Bone marrow (tissue), 2 donors: ENCODE measurements at places on chromosomes 16 and 17.

- no peak for DNase-seq
Observed at GRCh38 chr16:23245268-23245667, 56.8 kb upstream of the SCNN1B start.

DNA sequence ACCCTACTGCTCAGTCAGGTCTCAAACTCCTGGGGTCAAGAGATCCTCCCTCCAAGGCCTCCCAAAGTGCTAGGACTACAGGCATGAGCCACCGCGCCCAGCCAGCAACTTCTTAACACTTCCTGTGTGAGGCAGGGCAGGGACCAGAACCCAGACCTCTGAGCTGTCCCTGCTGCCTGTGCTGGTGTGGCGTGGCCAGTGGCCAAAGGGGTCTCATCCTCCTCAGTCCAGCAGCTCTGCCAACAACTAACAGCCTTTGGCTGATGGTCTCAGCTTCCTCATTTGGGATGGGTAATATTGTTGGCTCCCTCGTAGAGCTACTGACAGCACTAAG lies 1.4 kb upstream of the LLGL1 start:
- DNase-seq = no peak

DNA sequence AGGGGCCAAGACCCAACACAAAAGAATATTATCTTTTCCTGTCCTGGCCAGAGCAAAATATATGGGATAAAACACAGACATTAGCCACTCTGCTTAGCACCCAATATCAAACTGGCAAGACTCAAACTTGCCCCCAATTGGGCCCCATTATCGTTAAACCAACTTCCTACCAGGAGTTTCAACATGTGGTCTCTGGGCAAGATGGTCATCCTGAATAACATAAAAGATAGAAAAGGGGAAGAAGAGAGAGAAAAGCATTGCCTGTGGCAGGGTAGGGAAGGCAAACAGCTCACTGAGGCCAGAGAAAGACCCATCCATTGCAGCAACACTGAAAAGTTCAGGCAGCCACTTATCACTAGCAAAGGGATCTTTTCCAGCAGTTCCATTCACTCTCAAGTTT lies 502.1 kb downstream of the KIF2B start:
- DNase-seq = no peak

GRCh38 chr16:9122969-9123368 lies 31.5 kb downstream of the HAPSTR1 start:
- DNase-seq = no peak

- no peak for DNase-seq
Observed at GRCh38 chr17:68897557-68897956, 57.6 kb downstream of the ABCA8 start.

DNA sequence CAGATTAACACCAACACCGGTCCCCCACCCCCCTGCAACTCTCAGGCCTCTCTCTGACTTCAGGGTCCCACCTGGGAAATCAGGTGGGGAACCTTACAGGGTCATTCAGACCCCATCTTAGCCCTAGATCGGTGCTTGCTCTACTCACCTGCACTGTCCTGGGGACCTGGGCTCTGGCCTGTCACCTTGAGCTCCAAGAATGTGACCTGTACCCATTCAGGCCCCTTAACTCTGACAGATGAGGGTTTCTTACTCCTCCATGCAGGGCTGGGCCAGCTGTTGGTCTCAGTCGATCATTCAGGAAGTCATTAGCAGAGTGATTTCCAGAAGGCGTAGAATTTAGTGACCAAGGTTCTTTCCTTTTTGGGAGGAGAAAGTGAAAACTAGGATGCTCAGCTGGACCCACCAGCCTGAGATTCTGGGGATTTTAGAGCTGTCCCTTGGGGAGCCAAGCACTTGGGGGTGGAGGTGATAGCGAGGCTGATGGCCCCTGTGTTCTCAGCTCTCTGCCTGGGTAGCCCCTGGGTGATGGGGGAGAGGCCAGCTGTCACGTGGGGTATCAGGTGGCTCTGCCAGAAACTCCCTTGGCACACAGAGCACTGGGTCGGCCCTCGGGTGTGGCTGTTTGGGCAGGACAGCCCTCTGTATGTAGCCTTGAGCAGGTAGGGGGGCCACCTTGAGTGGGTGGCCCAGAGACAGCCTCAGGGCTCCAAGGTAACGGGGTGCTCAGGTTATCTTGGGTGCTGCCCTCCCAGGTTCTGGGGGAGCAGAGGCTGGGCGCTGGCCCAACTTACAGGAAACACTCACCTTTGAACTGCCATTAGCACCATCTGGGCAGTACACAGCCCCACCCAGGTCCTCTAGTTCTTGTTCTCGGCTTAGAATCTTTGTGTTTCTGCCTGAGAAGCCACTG lies 724 bp downstream of the MVP start:
- DNase-seq = no peak

- DNase-seq = no peak
Observed at GRCh38 chr17:34228781-34229180, 26.3 kb upstream of the CCL2 start.

DNA sequence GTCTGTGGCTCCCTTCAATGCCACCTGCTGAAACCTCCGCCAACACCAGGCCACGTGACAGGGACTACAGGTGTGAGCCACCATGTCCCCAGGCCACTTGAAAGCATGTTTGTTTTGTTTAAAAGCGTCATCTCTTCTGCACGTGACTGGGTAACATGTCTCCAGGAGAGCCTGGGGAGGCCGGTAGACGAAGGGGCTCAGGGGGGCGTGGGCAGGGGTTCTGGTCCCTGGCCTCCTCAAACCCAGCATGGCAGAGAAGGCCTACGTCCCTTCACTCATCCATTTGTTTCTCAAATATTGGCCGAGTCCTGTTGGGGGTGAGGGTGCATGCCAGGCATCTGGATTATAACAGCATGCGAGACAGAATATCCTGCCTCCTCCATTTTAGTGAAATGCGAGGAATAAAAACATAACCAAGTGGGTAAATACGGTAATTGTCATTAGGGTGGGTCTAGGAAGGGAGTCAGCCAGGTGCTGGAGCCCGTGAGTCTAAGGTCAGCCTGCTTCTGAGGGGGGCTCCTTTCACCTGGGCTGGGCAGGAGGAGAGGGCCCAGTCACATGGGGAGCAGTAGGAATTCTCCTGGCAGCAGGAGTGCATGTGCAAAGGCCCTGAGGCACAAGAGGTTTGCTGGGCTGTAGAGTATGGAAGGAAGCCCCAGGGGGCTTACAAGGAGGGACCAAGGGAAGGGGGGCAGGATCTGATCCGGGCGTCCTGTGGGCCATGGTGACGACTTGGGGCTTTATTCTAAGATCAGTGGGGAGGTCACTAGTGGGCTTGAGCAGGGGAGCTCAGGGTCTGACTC lies 26.8 kb upstream of the CIBAR2 start:
- no peak for DNase-seq

DNA sequence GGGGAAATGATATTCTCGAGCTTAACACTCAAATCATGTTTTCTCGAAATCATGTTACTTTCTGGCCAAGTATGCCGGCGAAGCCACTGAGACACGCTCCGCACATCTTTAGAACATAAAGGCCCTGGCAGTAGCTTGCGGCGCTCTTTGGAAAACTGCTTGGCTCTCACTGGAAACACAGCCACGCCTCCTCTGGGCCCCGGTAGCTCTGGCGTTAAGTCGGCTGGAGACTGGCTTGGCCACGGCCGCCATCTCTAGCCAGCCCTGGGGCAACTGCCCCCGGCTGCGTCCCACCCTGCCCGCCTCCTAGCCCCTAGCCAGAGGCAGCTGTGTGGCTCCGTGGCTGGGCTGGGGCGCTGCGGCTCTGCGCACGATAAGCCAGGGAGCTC lies 9.2 kb upstream of the BAIAP2 start:
- no peak for DNase-seq

- no peak for DNase-seq
Observed at GRCh38 chr17:22463110-22463850, 771.0 kb downstream of the KCNJ18 start.

DNA sequence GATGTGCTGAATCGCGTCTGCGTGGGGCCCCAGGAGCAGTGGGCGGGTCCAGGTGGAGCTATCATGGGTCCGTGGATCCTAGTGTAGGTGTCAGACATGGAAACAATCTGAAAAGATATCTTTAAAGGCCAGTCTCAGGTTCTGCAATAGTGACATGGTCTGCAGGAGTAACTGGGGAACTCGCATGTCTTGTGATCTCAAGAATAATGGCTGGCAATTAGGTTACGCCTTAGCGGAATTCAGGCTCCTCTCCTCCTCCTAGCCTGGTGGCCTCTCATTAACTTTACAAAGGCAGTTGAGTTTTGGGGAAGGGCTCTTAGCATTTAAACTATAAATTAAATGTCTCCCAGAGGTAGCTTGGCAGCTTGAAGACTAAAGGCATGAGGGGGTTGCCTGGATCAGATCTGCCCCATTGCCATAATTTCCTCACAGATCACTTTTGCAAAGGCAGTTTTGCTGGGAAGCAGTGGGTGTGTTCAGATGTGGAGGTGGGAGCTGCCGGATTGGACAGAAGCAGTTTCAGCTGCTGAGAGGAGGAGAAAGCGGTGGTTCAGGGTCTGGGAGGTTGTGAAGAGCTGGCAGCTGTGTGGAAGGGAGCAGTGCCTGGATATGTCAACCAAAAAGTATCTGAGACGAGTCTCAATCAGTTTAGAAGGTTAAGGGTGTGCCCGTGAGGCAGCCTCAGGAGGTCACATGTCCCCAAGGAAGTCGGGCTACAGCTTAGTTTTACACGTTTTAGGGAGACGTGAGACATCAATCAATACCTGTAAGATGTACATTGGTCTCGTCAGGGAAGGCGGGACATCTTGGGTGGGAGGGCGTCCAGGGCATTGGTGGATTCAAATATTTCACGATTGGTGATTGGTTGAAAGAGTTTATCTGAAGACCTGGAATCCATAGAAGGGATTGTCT lies 2.7 kb downstream of the TBCD start:
- DNase-seq = no peak

DNA sequence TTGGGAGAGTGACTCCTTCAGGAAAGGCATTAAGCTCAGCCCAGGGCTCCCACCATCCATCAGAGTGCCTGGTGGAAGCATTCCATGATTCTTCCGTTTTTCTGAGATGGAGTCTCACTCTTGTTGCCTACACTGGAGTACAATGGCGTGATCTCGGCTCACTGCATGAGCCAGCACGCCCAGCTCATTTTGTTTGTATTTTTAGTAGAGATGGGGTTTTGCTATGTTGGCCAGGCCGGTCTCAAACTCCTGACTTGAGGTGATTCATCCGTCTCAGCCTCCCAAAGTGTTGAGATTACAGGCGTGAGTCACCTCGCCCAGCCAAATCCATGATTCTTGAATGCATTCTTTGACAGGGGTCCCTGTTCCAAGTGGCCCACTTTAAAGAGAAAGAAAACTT lies 23.1 kb downstream of the MIS12 start:
- DNase-seq = no peak

DNA sequence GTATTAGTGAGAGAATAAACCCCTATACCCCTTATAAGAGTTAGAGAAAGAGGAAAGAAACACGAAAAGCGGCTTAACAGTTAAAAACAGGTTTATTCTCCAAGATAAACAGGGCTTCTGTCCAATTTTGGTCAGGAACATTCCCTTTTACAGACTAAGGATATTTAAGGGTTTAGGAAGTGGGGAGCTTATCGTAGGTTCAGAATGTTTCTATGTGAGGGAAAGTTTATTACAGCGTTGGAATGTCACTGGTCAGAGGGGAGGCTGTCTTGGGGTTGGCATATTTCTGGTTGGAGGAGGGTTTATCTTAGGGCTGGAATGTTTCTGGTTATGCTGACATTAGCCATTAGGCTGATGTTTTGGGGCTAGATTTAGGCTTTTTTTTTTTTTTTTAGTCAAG lies 34.1 kb upstream of the WWOX start:
- DNase-seq = no peak

DNA sequence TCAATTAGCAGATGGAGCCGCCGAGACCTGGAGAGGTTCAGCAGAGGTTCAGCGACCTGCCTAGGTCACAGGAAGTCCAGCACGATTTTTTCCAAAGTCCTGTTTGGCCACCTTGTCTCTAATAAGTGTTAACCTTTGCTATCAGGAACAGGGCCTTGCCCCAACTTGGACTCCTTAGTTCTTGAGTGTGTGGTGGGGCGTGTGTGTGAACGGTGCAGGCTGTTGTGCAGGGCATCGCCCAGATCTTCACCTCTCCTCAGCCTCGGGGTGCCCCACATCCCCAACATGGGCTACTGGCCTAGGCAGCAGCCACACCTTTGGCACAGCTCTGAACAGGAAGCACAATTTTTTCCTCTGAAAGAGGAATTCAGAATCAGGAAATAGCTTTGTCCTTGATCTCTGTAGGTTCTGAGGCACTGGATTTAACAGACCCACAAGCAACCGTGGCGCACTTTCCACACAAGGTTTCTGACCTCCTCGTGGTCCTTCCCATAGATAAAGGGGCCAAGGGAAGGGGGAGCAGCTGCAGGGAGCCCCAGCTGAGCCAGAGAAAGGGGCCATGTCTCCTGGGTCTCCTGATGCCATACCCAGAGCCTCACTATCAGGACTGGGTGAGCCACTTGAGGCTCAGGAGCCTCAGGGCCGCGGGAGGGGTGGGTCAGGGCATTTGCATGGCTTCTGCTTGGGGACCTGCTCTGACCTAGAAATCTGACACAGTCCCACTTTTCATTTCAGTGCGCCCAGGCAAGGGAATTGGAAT lies 10.4 kb downstream of the MPRIP start:
- no peak for DNase-seq

DNA sequence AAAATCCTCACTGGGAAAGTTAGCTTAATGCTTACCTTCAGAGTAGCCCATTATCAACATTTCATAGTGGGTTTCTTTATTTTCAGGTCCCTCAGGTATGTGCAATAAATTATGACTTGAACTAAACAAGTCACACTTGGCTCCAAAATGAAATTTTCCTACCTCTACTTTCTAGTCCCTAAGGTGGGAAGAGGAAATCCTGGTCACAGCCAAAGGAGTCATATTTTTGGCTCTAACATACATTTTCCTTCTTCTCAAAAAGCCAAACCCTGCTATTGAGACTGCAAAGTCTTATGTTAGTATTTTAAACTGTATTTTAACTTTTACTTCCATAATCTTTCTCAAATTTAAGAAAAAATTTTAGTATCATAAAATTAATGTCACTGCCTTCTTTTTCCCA lies 128.9 kb downstream of the BRIP1 start:
- no peak for DNase-seq

- no peak for DNase-seq
Observed at GRCh38 chr17:32299580-32300164, 34.0 kb downstream of the RHBDL3 start.

- no peak for DNase-seq
Observed at GRCh38 chr17:80765241-80765961, 220.8 kb downstream of the RPTOR start.

DNA sequence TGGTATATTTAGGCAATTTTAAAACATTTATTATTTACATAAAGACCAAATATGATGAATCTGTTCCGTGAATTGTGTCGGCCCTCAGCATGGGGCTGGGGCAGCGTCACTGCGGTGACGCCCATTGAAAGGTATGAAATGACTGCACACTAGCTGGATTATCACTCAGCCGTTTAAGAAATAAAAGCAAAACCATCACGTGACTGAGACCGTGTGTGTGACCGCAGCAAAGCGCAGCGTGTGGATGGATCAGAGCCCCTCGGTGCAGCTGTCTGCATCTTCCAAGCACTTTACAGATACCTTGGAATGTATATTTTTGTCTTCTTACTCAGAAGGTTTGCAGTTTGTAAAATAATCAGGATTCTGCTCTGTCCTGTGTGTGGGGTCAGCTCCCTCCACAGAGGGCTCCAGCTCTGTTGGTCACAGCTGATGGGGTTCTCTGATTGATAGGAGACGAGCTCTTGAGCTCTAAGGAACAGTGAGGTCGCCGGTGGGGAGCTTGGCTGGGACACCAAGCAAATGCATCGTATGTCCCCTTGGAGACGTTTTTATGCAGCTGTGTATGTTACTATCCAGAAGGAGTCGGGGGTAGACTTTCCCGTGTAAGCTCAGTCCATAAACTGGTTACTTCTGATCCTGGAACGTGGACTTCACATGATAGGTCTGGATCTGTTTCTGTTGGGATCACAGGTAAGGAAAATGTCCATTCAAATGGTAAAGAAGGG lies 45.1 kb downstream of the WDR45B start:
- no peak for DNase-seq

GRCh38 chr16:70750893-70751467 lies 50.0 kb downstream of the VAC14 start:
- no peak for DNase-seq
